ENCODE measurements at places on chromosomes 16 and 17.

DNA sequence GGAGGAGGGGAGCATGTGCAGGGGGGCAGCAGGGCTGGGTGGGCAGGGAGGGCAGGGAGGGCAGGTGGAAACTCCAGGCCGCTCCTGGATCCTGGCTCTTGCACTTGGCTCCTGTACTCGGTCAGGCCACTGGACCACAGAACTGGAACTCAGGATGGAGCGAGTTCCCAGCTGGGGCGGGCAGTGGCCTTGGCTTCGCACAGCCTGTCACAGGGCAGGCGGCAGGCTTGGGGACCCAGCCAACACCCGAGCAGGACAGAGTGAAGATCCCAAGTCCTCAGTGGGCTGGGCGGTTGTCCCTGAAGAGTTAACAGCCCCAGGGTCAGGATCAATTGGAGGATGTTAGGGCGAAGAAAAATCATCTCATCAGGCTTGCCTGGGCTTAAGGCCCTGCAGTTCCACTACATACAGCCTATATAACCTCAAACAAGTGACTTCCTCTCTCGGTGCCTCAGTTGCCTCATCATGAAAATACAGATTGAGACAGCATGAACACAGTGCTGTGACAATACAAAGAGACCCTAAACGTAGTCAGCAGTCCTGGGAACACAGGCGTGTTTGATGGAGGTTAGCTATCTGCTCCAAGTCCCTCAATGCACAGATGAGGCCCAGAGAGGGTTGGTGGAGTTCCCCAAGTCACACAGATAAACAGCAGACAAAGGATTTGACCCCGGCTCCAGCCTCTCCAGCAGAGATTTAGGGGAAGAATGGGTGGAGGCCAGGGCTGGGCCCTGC is 21.9 kb downstream of the ZNF423 start:
- DNase-seq = no peak

DNA sequence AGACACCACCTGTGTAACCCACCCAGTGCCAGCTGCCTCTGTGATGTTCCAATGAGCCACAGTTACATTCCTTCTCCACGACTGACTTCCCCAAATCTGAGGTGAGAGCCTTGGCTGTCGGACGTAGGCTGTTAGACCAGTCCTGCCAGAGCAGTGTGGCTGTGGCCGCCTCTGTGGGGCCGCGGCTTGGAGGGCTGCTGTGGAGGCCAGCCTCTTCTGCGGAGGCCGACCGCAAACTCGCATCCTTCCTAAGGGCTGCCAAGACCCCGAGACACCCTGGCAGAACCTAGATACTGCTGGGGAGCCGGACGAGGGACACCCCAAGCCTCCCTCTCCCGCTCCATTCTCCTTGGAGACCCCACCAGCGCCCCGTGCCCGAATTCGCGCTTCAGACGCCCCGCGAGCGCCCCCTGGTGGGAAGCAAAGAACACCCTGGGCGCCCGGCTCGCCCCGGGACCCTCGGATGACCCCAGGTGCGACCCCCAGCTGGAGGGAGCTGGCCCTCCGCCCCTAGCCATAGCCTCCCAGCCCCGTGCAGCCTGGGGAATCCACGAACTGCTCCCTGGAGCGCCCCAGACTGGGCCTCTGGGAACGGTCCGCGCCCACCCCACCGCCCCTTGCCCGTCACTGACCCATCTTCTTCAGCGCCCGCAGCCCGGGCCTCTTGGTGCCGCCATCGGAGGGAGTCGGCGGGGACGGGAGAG is 547 bp downstream of the PLCD3 start:
- DNase-seq = peak; percentile 79

- DNase-seq = no peak
Measured at GRCh38 chr16:73350707-73351452, 303.0 kb upstream of the ZFHX3 start.

GRCh38 chr16:57994778-57995177 is 5.7 kb downstream of the ZNF319 start:
- DNase-seq = peak; percentile 65

GRCh38 chr16:84585886-84586285 is 32.0 kb downstream of the COTL1 start:
- peak; percentile 77 for DNase-seq

DNA sequence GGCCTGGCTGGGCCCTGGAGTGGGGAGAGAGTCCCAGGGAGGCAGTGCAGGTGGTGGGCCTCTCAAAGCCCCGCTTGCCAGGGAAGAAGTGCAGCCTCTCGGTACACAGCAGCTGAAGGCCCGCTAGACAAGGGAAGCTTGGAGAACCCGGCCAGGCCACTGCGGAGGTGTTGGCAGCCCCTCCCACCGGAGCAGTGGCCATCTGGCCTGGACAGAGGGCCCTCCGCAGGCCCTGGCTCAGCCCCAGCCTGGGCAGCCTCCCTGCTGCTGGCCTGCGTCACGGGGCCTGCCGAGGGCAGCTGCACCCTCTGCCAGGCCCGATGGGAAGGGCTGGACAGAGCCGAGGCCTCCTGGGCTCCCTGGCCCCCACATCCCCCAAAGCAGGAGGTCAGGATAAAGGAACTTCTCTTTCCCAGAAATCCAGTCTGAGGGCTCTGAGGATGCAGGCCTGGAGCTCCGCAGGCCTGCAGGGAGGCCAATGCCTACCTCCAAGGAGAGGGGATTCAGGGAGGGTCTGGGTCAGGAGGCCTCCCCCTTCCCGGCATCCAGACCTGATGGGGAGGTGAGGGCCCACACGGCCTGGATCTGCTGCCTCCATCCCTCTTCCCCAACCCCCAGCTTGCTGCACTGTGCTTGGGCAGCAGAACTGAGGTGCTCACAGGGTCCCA is 4.3 kb downstream of the SPPL2C start:
- no peak for DNase-seq

- DNase-seq = no peak
Measured at GRCh38 chr16:29687755-29688154, 8.8 kb downstream of the QPRT start.

DNA sequence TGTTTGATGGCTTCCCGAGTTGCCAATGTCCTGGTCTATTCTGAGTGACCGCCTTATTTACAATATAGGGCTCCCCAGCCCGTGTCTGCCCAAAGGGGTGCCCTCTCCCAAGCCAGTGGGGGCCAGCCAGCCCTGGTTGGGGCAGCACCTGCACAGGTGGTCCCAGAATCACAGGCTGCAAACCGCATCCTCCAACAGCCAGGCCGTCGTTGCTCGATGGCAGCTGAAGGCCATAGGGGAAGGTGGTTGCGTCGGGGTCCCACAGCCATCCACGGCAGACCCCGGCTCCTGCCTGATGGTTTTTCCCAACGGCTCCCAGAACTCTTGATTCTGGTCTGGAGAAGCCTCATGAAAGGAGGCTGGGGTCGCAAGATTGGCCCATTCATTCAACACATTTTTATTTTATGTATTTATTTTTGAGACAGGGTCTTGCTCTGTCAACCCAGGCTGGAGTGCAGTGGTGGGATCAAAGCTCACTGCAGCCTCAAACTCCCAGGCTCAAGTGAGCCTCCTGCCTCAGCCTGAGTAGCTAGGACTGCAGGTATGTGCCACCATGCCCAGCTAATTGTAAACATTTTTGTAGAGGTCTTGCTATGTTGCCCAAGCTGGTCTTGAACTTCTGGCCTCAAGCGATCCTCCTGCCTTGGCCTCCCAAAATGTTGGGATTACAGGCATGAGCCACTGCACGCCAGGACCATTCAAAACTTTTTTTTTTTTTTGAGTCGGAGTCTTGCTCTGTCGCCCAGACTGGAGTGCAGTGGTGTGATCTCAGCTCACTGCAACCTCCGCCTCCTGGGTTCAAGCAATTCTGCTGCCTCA is 79.0 kb upstream of the TOB1 start:
- DNase-seq = no peak

GRCh38 chr16:26087091-26087490 is 395.3 kb downstream of the HS3ST4 start:
- DNase-seq = no peak

GRCh38 chr16:6023449-6023848 is 925.9 kb upstream of the EEF2KMT start:
- no peak for DNase-seq

GRCh38 chr16:50313596-50314478 is 47.5 kb downstream of the ADCY7 start:
- no peak for DNase-seq

DNA sequence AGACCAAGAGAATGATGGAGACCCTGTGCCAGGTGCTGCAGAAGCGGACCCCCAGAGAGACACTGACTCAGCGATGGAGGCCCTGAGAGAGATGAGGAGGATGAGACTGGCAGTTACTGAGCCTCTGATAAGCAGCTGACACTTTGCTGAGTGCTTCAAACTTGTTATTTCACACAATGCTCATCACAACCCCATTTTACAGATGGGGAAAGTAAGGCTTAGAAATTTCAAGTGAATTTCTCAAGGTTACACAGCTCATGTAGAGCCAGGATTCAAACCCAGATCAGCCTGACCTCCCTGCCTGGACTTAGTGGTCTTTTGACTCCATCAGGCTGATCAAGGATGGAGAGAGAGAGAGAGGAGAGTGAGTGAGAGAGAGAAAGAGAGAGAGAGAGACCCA is 27.2 kb downstream of the MRM1 start:
- DNase-seq = no peak

DNA sequence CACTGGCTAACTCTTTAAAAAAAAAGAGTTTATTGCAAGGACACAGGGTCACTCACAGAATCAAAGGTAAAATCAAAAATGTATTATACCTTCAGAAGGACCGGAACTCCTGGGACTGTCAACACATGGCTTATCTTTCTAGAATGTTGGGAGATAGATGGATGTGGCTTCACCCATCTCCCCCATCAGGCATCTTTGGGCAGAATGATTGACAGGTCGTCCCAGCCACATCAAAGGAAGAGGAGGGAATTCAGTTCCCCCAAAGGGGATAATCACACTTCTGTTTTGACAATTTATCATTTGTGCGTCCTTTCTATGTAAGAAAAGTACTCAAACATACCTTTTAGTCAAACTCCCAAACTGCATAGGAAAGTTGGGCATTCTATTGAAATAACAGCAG is 228.6 kb upstream of the CDH5 start:
- no peak for DNase-seq

- DNase-seq = no peak
Measured at GRCh38 chr16:84881702-84882521, 62.1 kb downstream of the CRISPLD2 start.

- DNase-seq = no peak
Measured at GRCh38 chr16:10579575-10579964, 828 bp downstream of the EMP2 start.

- DNase-seq = no peak
Measured at GRCh38 chr17:60167065-60167741, 17.4 kb downstream of the CA4 start.

DNA sequence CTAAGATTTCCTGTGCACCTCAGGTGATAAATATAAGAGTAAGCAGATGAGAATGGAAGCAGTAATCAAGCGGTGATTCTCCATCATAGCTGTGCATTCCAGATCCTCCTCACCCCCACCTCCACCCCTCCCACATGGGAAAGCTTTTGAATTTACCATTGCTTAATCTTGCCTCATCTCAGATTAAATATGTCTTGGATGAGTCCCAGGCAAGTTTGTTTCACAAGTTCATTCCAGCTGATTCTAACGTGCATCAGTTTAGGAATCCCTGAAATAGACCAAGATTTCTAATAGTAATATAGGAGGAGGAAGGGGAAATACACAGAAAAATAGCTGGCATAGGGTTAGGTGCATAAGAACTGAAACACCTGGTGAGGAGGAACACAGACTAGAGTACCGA is 396.2 kb upstream of the KIF2B start:
- no peak for DNase-seq

DNA sequence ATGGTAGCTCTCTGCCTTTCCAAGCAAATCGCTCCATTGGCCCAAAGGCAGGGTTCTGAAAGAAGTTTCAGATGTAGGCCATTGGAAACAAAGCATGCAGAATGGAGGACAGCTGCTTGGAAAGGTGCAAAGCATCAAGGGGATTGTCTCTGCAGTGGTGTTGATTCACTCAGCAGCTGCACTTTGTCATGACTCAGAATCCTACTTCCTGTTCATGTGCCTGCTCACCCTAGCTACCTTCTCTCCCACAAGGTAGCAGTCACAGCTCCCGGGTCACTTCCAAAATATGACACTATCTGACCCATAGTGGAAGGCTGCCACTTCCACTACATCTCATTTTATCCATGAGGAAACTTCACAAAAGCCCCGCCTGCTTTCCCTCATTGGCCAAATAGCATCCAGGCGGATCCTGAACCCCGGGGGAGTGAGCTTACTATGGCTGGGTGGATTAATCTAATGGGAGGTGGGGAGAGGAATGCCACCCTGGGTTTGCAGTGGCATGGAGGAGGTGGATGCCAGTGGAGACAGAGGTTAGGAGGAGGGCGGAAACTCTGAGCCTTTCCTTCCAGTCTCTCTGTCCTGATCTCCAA is 74.7 kb upstream of the NKD1 start:
- DNase-seq = no peak

DNA sequence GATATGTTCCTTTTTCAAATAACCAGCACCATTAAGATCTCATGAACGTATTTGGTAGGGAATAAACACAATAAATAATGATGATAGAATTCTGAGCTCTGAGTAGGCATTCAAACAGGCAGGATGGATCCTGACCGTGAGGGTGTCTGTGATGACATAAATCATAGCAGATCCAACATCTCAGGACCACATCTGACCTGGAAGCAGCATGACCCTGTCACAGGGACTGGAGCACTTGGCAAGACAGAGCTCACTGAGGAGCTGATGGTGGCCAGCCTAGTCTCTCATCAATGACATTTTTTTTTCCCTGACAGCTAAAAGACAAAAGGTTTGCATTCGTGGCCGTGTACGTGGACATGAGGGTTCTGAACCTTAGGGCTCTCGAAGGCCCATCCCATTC is 337.5 kb downstream of the NPIPA8 start:
- no peak for DNase-seq

DNA sequence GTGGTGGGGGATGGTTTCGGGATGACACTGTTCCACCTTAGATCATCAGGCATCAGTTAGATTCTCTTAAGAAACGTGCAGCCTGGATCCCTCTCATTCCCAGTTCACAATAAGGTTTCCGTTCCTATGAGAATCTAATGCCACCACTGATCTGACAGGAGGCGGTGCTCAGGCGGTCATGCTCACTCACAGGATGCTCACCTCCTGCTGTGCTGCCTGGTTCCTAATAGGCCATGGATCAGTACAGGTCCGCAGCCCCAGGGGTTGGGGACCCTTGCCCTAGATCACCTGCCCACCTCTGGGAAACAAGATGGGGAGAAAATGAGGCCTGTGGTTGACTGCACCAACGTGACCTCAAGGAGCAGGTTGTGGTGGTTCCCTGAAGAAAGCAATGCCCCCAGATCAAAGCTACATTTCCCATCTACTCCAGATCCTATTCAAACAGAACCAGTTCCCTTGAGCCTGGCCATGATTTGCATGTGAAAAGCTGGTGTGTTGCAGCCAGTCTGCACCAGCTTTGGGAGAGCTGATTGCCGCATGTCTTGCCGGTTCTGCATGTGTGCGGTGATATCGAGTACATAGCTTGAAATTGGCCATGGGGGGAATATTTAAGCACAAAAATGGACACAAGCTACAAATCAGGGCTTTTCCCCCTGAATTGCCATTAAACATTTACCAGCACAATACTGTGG is 183.2 kb upstream of the HSBP1 start:
- DNase-seq = peak; percentile 25
